ENCODE measurements at places on chromosomes 5 and 9.

DNA sequence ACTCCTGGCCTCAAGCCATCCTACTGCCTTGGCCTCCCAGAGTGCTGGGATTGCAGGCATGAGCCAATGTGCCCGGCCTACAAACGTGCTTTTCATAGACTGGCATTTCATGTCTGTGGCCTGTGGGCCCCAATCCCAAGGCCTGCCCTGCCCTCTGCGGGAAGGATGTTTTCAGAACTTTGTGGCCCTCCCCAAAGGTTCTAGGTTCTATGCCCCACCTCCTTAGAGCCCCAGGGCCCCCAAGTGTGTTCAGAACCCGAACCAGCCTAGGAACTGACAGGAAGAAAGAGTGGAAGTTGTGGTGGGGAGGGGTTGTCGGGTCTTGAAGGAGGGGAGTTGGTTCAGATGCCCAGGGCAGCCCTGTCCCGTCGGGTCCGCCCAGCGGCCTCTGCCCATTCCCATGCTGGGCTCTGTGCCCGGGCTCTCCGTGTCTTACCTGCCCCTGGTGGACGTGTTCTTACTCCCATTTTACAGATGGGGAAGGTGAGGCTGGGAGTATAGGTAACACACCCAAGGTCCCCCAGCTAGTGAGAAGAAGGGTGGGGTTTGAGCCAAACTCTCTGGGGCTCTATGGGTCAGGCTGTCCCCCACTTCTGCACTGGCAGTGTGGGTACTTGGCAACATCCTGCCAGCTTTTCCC lies 175.8 kb upstream of the IER5L start:
- DNase-seq, result no peak

DNA sequence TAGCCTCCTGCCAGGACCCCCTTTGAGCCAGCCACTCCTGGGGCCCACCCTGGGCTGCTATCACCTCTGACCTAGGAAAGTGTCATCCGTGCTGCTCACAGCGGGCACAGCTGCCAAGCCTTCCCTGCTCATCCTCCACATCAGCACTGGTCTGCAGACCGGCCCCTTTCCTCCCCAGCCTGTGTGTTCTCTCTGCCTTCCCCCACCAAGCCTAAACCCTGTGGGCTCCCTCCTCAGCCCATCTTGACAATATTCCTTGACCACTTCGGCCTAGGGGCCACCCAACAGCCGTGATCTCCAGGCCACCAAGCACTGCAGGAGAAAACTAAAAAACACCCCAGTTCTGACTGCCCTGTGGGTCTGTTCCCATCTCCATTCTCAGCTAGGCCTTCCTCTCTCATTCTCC lies 135.1 kb downstream of the DAB2IP start:
- no peak for DNase-seq

DNA sequence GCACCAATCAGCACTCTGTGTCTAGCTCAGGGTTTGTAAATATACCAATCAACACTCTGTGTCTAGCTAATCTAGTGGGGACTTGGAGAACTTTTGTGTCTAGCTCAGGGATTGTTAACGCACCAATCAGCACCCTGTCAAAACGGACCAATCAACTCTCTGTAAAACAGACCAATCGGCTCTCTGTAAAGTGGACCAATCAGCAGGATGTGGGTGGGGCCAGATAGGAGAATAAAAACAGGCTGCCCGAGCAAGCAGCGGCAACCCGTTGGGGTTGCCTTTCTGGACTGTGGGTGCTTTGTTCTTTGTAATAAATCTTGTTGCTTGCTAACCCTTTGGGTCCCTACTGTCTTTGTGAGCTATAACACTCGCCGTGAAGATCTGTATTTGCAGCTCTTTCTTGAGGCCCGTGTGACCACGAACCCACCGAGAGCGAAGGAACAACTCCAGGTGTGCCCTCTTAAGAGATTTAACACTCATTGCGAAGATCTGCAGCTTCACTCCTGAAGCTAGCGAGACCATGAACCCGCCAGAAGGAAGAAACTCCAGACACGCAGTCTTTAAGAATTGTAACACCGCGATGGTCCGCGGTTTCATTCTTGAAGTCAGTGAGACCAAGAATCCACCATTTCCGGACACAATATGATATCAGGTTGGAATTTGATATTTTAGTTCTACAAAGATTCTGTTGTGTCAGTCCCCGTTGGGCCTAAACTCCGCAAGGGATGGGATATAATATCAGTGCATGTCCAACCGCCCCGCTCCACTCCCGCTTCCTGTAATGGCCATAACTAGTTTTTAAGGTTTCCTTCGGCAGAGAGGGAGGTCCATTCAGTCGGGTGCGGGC lies 740 bp upstream of the TRMT10B start:
- no peak for DNase-seq

DNA sequence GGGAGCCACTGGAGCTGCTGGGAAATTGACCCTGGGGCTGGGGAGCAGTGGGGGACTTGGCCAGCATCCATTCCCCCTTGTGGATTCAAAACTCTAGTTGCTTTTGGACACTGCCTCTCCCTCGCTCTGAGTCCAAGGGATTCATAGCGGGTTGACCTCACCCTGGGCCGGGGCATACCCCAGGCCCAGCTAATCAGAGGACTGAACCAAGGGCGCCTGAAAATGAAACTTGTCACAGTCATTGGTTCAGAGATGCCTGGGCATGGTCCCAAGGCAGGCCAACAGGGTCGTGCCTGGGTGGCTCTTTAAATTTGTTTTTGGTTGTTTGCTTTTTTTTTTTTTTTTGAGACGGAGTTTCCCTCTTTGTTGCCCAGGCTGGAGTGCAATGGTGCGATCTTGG lies 22.6 kb downstream of the STK10 start:
- DNase-seq, result no peak

DNA sequence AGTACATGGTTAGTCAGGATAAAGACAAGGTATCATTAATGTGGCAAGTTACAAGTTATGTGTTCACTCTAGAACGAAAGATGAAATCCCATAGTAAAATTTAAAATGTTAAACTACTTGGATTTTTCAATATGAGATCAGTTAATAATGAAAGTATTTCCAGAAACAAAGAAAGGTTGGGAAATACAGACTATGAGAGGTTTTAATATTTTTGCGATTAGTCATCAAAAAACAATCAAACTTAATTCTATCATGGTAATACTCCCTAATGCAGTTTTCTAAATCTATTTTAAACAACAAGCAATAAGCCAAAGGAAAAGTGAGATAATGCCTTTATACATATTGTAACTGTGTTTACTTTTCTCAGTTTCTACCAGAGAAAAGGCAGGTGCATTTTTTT lies 10.6 kb downstream of the CDH12 start:
- no peak for DNase-seq

DNA sequence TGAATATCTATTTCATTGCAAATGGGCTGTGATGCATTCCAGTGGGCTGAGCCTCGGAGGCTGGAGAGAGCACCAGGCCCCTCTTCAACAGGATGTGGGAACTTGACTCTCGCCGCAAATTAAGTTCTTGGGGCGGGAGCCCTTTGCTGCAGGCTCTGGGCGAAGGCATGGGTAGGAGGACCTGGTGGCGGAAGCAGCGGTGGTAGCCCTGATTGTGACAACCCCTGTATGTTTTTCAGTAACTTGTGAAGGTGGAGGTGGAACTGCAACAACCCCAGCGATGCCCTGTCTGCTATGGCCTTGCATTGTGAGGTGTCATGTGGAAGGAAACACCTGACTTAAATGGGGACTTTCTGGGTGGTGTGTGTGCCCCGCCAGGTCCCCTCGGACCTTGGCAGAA lies 9.4 kb downstream of the FYB1 start:
- DNase-seq, result no peak

- no peak for DNase-seq
Measured at GRCh38 chr5:86748538-86749105, 130.9 kb downstream of the COX7C start.

DNA sequence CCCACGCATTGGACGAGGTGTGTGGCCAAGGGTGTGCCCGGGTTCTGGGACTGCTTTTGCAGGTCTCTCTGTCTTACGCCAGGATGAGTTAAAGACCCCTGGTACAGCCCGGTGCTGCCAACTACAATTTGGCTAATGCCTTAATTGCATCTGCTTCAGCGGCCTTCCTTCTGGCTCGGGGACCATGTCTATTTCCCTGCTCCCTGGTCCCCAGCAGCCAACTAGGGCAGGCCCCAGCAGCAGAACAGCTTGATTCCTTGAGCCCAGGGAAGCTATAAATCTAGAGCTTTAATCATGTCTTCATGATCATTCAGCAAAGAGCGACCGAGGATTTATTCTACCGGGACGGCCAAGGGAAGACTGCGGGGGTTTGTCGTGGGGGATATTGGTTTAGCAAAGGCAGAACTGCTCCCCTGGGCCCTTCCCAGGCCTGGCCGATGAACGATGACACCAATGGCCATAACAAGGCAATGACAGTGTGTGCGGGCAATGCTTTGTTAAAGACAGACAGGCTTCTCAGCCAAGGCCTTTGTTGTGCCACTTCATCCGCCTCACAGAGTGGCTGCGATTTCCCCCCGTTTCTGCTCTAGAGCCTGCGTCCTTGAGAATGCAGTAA lies 51.4 kb downstream of the CFAP77 start:
- no peak for DNase-seq

GRCh38 chr5:121350181-121350930 lies 501.3 kb upstream of the FTMT start:
- DNase-seq, result no peak

DNA sequence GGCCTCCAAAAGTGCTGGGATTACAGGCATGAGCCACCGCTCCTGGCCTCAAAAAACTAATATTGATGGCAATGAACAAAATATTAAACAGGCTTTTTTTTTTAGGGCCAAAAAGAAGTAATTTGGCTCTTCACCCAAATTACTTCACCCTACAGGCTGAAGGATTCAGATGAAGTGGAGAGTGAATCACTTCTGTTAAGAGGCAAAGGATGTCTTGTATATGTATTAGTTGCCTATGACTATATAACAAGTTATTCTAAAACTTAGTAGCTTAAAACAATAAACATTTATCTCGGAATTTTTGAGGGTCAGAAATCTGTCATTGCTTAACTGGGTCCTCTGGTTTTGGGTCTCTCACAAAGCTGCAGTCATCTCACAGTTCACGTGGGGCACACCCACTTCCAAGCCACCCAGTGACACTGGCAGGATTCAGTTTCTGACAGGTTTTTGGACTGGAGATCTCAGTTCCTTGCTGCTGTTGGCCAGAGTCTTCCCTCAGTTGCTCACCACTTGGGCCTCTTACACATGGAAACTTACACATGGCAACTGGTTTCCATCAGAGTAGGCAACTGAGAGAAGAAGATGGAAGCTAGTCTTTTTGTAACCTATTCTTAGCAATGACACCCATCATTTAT lies 66.7 kb downstream of the IQGAP2 start:
- no peak for DNase-seq

DNA sequence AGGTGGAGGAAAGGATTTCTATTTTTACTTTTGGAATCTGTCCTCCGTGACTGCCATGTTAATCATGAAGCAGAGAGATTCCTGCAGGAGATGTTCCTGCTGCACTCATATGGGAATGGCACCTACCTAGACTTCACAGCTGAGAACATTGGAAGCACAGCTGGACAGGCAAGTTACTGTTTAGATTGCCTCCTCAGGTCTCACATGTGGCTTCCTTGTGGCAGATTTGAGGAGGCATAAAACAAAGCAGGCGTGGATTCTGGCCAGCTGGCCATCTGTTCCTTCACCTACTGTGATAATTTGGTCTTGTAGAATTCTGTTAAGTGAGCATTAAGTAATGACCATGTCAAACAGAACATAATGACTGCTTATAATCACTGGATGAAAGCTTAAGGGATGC lies 193.4 kb downstream of the EDIL3 start:
- DNase-seq, result no peak

DNA sequence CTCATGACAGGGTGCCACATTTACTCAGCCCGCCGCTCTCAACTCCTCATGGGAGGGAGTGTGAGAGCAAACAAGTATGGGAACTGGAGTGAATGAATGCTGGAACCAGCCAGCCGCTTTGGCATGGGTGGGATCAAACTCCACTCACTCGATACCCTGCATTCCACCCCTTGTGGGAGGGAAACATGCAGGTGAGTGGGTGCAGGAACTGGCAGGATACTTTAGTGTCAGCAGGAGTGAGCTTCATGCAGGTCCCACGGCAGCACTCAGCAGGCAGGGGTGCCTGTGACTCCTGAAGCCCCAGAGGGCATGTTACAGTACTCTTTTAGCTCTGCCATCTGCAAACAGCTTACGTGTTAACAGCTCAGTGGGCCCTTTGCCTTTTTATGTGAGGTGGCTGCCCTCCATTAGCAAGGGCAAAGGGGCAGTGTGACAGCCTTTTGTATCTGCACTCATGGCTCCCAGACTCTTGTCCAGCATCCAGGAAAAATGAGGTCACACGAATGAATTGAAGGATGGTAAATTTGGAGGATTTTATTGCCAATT lies 433.2 kb upstream of the NMUR2 start:
- no peak for DNase-seq

DNA sequence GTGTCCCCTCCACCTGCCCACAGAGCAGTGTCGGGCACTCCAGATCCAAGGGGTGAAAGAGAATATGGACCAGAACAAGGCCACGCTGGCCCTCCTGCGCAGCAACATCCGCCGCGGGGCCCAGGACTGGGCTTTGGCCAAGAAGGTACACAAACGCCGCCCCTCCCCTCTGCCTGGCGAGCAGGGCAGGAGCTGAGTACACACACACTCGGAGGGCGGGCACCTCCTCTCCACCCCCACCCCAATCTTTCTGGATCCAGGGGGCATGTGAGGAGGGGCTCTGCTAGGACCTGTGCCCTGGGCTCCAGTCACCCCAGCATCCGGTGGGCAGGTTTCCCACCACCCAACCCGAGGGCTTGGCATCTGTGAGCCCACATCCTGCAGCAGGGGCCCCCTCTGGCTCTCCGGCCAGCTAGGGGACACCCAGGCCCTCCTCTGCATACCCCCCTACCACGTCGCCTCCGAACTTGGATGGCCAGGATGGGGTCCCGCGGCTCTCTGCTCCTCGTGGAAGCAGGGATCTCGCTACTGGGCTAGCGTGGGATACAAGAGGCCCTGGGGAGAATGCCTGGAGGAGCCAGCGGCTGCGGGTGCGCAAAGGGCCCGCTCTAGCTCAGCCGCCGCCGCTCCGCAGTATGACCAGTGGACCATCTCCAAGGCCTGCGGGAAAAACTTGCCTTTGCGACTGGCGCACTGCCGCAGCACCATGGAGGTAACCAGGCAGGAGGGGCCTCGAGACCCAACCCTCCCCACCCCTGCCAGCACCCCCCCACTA lies 3.1 kb downstream of the CCDC183 start:
- no peak for DNase-seq

GRCh38 chr5:92884469-92884868 lies 696.5 kb downstream of the NR2F1-AS1 start:
- DNase-seq, result no peak

- no peak for DNase-seq
Measured at GRCh38 chr5:138453590-138453989, 11.7 kb upstream of the EGR1 start.

DNA sequence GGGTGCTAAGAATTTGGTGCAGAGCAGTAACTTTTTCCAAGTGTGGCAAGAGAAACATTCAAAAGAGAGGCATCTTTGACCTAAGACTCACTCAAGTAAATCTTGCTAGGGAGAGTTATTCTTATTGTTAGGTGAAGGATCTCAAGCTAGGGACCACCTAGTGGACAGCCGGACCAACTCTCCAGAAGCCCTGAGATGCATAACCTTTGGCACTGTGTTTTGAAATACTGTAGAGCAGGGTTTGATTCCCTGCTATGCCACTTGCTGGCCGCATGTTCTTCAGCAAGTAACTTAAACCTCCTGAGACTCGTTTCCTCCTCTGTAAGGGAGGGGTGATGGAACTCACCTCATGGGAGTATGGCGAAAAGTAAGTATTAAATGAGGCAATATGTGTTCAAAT lies 336.1 kb upstream of the ADAMTSL1 start:
- no peak for DNase-seq

GRCh38 chr9:84554069-84554664 lies 115.4 kb upstream of the NTRK2 start:
- no peak for DNase-seq
